Fibroblast of the aortic adventitia (primary cell): ENCODE measurements at places on chromosomes 3 and 15. TPM values are rescaled to one million over a fixed set of nuclear protein-coding genes. Genes with fewer than 3 reads are reported as not detected.
A peak's percentile ranks its signal among the peaks of the same experiment; 100 is the strongest.

- peak; percentile 83 for DNase-seq
Measured at GRCh38 chr3:195896361-195897080, 11.8 kb downstream of the TNK2 start.

DNA sequence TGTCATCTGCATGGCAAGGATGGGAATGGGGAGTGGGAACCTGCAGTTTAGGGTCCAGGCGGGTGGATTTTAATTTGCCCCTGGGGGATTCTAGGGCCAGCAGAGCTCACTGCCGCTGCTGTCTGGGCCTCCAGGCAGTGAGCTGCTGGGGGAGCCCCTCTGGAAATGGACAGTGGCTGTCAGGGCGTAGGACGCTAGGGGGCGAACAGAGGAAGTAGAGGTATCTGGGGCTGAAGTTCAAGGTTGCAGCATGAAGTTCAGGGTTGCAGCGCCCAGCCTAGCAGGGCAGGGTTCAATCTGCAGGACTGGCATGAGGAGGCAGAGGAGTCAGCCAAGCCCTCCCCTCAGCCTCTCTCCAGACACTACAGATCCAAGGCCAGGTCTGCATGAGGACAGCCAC, 49.5 kb downstream of the APBA2 start:
- no peak for DNase-seq

DNA sequence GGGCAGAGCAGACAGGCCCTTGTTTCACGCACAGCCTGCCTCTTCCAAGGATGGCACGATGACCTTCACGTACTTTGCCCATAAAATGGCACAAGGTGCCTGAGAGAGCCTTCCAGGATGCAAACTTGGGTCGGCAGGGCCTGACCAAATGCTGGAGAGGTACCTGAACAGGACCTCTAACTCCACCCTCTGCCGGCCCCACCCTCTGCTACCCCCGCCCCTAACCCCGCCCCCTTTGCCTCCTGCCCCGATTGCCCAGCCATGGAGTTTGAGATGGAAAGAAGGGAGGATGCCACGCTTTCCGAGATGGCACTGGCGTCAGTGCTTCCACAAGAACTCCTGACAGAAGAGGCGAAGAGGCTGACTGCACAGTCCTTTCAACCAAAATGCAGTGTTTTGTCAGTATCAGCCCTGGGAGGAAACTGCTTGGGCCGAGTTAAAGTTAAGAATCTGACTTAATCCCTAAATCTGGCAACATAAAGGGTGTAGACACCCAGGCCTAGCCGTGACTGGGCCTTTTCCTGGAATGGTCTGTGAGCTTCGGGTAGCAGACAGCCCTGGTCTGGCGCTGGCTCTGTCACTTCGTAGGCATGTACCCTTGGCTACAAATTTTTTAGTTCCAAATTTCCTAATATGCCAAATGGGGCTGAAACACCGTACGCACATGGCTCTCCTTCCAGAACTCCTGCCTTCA, 230.3 kb upstream of the RGMA start:
- no peak for DNase-seq

DNA sequence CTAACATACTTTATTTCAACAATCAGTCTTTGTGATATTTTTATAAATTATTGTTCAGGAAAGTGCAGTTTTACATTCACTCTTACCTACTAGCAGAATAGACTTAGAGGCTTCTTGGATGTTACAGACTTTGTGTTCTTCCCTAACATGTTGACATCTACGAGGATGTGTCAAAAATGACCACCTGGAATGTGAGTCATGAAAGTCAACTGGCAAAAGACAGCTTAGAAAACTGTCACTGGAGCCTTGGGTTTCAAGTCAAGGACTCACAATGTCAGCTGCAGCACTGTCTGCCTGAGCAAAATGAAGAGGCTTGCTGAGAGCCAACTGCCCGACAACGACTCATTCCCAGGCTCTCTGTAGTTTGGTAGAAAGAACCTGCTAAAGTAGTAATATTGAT, 91.5 kb downstream of the CERS3 start:
- DNase-seq, result no peak

DNA sequence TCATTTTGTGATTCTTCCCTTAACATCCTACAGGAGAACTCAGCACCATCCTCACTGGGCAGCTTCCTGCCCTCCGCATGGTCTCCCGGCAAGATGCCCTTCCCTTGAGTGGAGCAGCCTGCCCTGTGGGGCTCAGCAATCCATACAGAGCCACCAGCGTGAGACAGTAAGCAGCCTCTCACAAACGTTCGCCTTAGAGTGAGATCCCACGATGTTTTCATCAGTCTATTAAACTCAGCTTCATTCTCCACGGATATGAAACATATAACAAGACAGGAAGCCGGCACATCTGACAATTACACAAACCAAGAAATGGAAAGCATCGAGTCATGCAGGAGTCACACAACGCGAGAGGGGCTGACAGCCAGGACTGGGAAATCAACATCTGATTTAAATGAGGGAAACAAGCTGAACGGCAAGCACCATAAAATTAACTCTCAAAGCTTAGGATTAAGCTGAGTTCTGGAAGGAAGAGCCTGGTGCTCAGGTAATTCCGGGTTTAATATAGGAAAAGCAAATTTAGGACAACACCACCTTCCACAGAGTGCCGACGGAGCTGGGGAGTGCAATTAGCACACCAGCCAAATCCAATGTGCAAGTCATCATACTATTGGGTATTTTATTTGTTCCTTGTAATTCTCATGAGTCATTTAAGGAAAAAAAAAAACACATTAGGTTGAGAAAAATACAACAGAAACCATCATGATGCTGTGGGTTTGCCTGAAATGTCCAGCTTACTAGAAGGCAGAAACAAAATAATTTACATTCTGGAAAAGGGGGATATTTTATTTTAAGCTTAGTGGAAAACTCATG, 272.0 kb downstream of the OCA2 start:
- DNase-seq, result peak; percentile 4

Gene SPPL2A
- 51.9 and 128 TPM in 2 replicates for total RNA-seq

DNA sequence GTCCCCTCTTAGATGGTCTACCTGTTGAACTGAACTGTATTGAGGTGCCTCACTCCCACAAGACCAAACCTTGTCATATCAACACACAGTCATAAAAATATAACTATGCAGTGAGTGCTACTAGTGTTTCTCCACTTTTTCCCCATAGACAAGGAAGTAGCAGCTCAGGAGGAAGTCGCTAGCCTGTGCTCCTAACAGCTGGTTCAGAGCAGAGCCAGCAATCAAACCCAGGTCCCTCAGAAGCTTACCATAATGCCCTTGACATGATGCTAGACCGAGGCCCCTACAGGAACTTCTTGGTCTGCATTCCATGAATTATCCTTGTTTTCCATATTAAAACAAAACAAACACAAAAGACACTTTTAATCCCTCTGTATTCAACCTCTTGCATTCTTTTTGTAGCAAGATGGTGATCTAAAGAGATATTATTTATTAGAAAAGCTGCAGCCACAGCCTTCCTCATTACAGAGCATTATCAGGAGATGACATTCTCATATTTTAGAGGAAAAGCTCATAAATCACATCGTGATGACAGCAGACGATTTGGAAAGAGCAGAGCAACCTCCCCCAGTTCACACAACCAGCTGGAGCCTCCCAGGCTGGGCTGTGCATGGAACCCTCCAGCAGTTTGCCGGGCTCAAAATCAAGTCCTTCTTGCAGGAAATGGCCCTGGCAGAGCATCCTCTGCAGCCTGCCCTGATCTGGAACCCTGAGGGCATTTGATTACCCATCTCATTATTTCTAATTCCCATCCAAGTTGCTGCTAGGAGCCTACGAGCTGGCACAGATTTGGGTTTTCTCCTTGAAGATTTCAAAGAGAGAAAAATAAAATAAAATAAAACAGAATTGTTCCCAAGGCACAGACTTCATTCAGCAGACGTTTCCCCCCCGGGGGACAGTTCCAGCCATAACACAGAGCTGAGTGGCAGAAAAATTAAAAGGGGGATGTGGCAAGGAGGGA, 118.8 kb downstream of the SRGAP3 start:
- DNase-seq, result no peak

DNA sequence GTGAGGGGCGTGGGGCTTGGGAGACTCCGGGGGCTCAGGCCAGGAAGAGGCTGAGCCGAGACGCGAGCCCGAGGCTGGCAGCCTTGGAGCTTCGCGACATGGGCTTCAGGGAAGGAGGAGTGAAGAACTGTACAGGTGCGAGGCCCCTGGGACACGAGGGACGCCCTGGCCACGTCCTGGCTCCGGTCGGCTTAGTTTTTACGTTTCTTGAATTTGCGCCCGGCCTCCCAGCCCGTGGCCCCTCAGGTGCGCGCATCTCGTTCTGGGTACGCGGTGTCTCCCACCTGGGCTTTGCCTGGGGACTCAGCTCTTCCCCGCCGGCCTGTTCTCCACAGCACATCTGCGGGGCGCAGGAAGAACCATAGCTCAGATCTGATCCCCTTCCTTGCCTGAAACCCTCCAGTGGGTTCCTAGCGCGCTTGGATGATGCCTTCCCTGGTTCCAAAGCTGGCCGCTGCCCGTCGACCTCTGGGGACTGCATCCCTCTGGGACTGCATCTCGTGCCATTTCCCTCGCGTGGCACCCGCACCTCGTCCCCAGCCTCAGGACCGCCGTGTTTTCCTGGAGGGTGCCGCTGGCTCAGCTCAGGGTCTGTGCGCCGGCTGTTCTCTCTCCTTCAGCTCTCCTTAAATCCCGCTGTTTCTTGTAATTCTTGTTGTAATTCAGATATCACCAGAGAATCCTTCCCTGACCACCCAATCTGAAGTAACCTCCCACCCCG, 614 bp downstream of the CHCHD6 start:
- DNase-seq, result no peak

DNA sequence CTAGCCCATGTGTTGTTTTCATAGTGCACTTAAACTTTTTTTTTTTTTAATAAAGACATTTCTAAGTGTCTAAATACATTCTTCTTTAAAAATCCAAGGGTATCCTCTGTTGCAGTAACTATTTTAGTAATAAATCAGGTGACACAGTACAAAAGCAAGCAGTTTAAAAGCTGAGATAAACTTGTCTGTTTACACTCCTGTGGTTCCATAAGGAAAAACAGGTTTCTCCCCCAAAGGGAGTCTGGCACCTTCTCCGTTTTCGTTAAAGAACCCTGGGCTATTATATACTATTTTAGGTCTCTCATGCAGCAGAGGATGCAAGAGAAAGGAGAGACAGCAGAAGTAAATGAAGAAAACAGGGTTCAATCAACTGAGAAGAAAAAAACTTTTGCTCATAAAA, 43.2 kb upstream of the TMEM45A start:
- DNase-seq, result no peak

DNA sequence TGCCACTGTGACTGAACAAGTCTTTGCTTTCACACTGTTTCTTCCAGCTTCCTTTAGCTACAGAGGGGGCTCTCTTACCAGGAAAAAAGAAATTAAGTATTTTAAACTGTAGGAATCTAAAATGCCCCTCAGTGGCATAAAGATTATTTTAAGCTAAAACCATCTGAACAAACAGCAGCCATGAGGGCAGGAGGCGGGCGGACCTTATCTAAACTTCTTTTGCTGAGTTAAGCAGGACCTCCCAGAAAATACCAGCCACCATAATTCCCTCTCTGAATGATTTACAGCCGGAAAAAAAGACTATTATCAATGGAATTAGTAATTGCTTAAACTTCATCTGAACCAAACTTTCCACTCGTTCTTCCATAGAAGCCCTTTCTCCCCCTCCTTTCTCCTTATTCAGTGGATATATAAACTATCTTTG, 5.2 kb upstream of the TOPAZ1 start:
- no peak for DNase-seq

GRCh38 chr3:110533089-110533488, 538.5 kb upstream of the NECTIN3 start:
- DNase-seq, result peak; percentile 57

- DNase-seq, result no peak
Measured at GRCh38 chr3:71120012-71120411, 463.5 kb downstream of the FOXP1 start.

Gene TMEM158
- 4.5 and 19.3 TPM in 2 replicates for total RNA-seq

Gene FBXW12
- total RNA-seq, result 0.27 TPM in 1 of 2 replicates, not detected in the other

Gene ZNF385D
- 0.57 and 11.5 TPM in 2 replicates for total RNA-seq

Gene ANKRD34C
- total RNA-seq, result not detected in 2 replicates

DNA sequence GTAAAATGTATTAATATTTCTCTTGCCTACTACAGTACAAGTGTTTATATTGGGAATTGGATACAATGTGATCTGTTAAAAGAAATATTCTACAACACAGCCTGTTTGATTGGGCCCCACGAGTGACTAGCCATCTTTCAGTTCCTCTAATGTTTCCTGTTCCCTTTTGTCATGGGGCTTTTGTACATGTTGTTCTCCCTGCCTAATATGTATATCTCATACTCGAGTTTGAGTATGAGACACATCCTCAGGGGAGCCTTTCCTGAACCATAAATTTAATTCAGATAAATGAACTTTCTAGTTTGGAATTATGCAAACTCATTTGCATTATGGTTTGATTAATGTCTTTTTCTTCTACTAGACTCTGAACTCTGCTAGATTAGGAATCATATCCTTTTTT, 65.5 kb downstream of the MEF2A start:
- DNase-seq, result no peak

GRCh38 chr3:81816473-81817250, 55.2 kb upstream of the GBE1 start:
- peak; percentile 55 for DNase-seq

- DNase-seq, result no peak
Measured at GRCh38 chr15:20353966-20354883, 187.4 kb downstream of the GOLGA6L6 start.

DNA sequence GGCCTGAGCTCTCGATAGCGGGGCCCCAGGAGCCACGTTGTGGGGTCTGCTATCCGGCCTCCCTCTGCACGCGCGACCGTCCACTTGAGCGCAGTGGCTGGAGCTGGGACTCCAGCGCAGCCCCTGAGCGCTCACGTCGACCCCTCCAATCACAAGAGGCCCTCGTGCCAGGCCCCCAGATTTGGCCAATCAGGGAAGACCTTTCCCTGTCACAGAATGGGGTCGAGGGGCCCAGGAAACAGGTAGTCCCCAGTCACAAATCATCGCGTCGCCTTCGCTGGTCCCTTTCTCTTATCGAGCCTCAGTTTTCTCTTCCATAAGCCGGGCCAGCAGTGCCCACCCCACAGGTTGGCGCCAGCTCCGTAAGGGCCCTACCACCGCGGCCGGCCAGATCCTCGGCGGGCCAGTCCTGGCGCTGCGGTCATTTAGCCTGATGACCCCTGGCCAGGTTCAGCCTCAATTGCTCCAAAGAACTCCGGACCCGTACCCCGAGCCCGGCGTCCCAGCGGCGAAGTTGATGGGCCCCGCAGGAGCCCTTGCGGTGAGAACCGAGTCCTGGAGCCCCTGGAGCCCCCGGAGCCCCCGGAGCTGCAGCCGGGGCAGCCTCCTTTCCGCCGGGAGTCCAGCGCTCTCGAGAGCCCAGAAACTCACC, 435 bp downstream of the ALDH1L1 start:
- no peak for DNase-seq

DNA sequence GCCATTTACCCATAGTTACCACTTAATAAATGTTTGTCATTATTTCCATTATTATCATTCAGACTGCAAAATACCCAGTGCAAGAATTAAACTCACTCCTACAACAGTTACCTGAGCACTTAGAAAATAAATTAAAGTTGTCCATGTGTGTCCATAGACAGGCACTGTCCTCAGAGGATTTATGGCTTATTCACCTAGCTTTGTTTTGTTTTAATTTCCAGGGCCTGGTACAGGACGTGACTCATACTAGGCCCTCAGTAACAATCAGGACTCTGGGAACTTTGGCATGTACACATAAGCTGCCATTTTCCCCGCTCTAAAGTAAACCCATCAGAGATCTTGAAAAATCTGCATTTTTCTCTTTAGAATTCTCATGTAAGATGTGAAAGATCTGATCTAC, 458.5 kb upstream of the ARRDC4 start:
- peak; percentile 6 for DNase-seq

- DNase-seq, result no peak
Measured at GRCh38 chr3:5010706-5011554, 31.7 kb downstream of the BHLHE40 start.
